ENCODE measurements at places on chromosomes 4 and X.

- no peak for DNase-seq
These were observed 103.3 kb downstream of the DCLK2 start for GRCh38 chr4:150181536-150181935.

DNA sequence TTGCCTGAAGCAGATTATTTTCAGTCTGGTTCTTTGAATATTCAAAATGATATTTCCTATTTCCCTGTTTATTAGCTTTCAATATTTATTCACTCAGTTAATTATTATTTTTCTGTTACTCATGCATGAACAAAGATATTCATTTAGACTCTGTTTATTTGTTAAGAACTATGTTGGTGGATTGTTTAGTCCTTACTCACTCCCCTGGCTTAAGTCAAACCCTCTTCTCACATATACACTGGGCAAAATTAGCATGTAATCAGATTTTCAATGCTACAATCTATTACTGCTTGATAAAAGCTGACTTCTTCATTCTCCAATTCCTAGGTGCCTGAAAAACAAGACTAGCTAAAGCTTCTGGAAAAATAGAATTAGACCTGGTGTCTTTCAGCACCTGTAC is 335.8 kb downstream of the FAT4 start:
- DNase-seq: no peak

DNA sequence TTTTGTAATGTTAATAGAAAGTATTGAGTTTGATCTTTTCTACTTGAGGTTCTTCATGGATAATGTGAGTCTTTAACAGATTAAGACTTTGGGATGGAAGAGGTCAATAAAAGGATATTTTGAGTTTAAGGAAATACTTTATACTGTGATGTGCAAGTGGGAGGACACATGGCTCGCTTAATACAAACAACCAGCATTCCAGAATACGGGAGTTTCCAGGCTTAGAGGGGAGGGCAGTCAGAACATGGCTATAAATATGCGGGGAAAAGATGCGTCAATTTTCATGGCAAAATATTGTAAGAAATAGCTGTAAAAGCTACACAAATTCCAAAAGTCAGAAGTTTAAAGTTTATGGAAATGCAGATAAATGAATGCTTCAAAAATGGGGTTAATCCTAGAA is 192.3 kb downstream of the AASDH start:
- no peak for DNase-seq

GRCh38 chr4:183146478-183146877 is 47.4 kb downstream of the WWC2 start:
- DNase-seq: no peak

- DNase-seq: no peak
These were observed 208.8 kb downstream of the OR13H1 start for GRCh38 chrX:131752493-131753198.

- no peak for DNase-seq
These were observed 20.6 kb downstream of the ZDHHC9 start for GRCh38 chrX:129823115-129823514.

DNA sequence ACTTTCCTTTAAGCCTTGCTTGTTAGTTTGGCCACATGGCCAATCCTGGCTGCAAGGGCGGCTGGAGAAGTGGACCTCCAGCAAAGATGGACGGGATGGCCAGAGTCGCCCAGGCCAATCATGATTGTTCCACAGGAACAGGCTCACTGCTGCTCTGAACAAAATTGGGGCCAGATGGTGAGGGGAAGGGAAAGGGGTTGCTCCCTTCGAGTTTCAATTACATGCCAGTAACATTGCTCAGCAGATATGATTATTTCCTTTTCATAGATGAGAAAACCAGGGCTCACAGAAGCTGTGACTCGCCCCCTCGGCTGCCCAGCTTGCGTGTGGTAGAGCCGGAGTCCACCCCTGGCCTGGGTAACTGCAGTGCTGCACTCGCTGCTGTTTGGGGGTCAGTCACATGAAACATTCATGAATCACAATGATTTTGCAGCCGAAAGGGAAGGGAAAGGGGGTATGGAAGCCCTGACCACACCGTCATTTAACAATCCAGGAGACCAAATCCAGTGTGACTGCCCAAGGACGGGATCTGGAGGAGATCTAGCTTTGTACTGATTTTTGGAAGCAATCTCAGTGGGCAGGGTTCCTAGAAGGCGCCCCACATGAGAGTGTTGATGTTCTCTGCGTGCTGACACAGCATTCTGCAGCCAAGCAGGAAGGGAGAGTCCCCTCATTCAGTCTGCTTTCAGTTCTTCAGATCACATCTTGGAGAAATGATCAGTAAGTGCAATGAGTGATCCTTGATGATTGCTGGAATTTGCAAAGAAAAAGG is 77.3 kb upstream of the MSX1 start:
- no peak for DNase-seq

- no peak for DNase-seq
These were observed 626.8 kb downstream of the TLL1 start for GRCh38 chr4:166499820-166500219.

DNA sequence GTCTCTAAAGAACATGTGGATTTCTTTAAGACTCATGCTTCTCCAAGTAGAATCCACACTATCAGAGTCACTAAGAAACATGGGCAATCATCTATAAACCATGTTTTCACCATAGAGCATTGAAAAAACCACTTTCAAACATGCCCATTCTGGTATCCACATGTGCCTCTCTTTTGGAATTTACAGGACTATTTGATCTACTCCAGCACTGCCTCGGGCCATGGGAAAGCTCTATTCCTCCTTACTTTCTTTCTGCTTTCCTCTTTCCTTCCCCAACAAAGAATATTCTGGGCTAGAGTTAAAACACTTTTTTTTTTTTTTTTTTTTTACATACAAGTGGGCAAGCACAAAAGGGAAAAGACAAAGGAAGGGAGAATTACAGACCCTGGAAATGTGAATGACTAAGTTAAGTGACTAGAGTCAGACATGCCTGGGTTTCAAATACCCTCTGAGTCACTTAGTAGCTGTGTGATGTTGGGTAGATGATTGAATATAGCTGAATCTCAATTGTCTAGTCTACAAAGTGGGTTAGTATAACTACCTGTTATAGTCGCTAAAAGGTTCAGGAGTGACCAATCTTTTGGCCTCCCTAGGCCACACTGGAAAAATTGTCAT is 847.7 kb upstream of the INTU start:
- DNase-seq: no peak

DNA sequence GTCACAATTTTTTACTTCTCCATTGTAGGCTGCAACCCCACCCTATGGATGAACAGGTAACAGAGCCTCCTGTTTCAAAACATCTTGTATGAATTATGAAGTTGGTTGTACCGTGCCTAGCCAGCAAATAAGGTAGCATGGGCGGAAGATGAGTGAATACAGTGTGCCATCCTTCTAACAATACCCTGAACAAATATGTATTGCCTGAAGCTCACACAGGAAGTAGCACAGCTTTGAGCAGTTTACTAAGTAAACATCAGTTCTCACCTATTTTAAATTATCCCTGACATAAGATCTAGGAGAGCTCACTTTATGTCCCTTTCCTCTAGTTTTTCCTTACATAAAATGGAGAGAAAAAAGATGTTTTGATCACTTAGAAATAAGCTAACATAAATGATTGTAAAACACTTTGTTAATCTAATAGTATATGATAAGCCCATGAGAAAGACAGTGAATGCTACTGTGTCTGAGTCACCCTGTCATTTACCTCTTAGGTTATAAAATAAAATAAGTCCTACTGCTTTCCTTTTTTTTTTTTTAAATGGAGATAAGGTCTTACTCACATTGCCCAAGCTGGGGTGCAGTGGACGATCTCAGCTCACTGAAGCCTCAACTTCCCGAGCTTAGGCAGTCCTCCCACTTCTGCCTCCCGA is 36.6 kb downstream of the GRSF1 start:
- no peak for DNase-seq

DNA sequence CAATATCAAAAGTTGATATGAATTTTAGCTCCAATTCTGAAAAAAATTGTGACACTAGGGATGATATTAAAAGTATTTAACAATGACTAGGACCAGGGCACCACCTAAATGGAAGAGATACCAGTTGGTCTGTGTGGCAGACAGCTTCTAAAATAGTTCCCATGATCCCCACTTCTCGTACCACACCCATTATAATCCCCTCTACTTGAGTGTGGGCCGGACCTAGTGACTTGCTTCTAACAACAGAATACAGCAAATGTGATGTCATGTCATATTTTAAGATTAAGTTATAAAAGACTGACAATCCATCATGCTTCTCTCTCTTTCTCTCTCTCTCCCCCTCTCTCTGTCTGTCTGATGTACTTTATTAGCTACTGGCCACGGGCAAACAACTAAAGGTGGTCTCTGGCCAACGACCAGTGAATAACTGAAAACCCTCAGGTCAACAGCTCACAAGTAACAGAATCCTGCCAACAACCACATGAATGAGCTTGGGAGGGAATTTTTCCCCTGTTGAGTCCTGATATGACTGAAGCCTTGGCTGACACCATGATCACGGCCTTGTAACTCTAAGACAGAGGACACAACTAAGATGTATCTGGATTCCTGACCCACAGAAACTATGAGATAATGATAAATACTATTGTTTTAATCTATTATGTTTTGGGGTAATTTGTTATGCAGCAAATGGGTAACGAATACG is 34.4 kb downstream of the FAM13A start:
- DNase-seq: no peak

DNA sequence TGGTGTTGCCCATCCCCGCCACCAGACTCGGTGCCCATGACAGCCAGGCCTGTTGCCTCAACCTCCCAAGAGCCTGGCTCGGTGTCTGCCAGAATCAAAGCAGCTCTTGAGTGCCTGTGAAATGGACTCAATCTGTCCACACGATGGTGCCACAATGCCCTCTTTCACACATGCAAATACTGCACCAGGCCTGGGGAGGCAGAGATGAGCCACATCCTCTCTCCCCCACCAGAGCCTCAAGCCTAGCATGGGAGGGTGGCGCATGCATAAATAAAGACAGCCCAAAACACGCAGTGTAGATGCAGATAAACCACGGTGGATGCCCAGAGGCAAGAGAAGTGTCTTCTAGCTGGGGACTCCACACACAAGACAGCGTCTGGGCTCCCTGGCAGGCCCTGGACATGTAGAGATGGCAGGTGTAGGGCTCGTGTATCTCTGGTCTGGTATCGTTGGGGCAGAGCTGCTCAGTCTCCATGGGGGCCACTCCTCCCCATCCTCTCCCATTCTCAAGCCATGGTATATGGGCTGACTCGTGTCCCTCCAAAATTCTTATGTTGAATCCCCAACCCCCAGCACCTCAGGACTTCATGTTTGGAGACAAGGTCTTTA is 65.6 kb downstream of the JAKMIP1 start:
- no peak for DNase-seq

- no peak for DNase-seq
These were observed 81.3 kb upstream of the TMEM33 start for GRCh38 chr4:41853973-41854372.

- no peak for DNase-seq
These were observed 30.3 kb downstream of the PDS5A start for GRCh38 chr4:39947417-39947816.

DNA sequence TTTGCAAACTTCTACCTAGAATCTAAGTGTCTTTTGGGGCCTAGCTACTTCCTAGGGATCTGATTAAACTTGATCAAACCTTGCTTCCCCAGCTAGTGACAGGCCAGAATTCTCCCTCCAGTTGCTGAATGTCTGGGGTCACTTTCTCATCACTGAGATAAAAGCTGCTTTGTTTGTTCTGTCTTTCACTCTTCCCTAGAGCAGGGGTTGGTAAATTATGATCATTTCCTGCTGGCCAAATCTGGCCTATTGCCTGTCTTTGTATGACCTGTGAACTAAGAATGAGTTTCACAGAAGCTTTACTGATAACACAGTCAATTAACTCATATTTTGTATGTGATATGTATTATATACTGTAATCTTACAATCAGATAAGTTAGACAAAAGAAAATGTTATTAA is 157.8 kb upstream of the AADAT start:
- no peak for DNase-seq

GRCh38 chr4:48629458-48629857 is 139.4 kb downstream of the ZAR1 start:
- DNase-seq: no peak

DNA sequence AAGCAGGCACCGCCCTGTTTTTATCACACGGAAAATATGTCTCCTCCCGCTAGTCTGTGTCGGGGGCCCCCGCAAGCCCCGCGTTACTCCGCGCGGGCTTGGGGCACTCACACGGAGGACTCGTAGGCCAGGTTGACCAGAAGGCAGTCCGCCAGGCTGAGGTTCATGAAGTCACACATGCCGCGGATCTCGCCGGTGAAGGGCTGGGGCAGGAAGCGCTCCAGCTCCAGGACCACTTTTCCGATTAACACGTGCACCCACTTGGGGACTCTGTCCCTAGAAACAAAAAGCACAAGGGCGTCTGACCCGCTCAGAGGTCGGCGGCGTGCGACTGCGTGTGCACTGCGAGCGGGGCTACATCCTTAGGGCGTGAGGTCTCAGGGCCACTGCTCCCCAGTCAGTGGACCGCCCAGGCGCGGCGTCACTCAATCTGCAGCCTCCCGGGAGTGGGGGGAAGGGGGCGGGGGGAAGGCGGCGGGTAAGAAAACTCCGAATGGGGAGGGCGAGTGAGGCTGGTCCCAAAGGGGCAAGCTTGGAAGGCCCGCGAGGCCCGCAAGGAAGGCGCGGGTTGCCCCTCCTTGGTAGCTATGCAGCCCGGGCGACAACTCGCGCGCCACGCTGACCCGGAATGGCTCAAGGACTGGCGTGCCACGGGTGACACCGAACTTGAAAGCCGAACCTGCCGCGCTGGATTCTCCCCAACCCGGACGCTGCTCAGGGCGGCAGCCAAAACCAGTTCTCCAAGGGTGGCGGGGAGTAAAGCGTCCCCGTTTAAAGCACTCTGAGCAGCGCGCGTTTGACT is 722 bp downstream of the NAAA start:
- DNase-seq: peak; percentile 30

- no peak for DNase-seq
These were observed 1.7 kb upstream of the MTNR1A start for GRCh38 chr4:186557061-186557460.

DNA sequence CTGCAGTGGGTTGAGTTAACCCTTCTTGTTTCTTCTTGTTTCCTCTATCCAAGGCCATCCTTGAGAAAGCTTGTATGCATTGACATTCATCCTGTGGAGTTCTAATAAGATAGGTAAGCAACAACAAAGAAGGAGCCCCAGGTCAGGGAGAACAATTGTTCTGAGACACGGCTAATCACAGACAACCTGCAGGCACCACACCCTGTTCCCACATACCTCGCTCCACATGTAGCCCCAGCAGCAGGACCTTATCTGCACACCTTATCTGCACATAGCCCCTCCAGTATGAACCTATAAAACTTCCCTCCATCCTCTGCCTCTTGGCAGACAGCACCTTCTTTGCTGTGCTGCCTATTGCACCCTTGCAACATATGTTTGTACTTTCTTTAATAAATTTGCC is 129.1 kb downstream of the MSL3 start:
- DNase-seq: no peak

Data from thoracic aorta (tissue), 2 donors.